ENCODE measurements at places on chromosomes 6 and 20.

DNA sequence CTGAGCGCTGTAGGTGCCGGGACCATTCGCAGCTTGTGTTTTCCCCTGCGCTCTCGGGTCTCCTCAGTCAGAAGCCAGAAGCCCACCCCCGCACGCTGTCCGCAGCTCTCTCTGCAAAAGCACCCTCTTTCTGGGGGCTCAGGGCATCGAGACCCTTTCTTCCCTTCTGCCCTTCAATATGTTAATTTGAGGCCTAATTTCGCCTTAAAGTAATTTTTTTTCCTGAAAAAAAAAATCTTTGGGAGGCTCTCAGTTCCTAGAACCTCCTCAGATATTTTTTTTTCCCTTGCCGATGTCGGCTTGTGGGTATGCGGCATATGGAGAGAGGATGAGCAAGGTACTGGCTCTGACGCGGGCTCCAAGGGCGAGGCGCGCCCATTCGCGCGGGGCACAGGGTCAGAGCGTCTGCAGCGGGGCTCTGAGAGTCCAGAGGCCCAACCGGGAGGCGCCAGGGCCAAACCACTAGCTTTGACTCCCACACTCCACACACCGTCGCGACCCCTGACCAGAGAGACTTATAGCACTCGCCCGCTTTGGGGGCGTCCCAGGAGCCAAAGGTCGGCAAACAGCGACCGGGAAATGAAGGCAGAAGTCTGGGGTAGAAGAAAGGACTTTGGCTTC lies 893 bp downstream of the PRDM13 start:
- DNase-seq = no peak

GRCh38 chr6:169172946-169173345 lies 80.7 kb downstream of the THBS2 start:
- DNase-seq = no peak

- no peak for DNase-seq
Measured at GRCh38 chr6:152099446-152100182, 292.1 kb downstream of the ESR1 start.

DNA sequence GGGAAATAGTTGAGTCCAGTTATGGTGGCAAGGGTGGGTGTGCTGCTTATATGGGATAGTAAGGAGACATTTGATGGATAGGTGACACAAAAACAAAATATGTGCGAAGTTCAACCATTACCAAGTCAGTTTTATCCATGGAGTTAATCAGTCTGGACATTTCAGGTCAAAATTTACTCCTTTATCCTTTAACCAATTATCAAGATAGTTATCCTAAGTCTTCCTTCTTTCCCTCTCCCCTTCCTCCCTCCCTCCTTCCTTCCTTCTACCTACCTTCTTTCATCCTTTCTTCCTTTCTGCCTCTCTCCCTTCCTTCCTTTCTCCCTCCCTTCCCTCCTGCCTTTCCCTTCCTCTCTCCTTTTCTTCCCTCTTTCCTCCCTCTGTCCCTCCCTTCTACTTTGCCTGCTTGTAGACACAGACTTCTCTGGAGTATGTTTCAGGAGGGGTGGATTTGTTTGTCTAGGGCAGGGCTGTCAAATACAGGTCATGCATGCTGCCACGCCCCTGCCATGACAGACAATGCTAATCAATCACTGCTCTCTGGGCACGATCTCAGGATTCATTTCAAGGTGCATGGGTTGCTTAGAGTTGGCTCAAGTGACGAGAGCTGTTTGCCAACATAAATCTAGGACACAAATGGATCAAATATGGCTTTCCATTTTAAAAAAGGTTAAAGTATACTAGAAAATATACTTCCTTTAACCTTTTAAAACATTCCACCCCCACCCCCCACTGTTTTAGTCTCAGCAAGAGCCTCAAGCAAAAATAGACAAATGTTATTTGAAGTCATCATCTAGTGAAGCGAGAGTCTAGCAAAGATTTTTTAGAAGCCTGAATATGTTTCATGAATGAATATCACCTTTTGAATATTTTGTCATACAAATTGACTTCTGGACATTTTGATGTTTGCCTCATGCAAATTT lies 281.6 kb upstream of the CITED2 start:
- no peak for DNase-seq

DNA sequence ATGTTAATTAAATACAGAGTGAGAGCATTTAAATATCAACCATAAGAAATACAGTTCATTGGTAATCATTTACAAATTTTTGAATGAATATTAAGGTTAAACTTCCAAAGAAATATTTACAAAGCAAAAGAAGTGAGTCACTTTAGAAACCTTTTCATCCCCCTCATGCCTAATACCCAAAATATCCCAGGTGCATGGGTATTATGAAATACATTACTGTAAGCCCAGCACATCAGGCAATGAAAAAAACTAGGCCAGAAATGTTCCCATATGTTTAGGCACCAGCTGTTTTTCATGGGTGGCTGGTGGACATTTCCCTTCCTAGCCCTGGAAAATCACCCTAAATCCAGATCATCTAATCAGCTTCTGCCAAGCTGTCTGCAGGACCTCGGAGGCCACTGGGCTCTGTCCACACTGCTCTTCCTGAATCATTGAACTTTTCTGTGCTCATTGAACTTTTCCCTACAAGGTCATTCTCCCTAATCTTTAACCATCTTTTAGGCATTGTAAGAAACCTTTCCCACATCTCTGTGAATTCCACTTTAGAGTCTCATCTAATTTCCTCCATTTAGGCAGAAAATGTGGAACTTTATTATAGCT lies 145.3 kb upstream of the STXBP5 start:
- no peak for DNase-seq

Data from activated naive CD4-positive, alpha-beta T cell (primary cell).